ENCODE measurements at places on chromosomes 3 and 15.

GRCh38 chr15:34754674-34755418 lies at the start of gene GJD2:
Gene GJD2, minus strand, starts transcription at chr15:34754998. Its CDS starts 510 bp downstream, at chr15:34754488.
- peak; percentile 20 for DNase-seq

GRCh38 chr3:141049681-141050080 lies 1.5 kb upstream of the SPSB4 start:
- DNase-seq = no peak

GRCh38 chr3:11609481-11609880 lies 34.2 kb downstream of the VGLL4 start:
- DNase-seq = no peak

- DNase-seq = no peak
Observed at GRCh38 chr3:66998904-66999235, 763 bp downstream of the KBTBD8 start.
